BJ (cell line): ENCODE measurements at places on chromosomes 5 and 9. TPM values are rescaled to one million over a fixed set of nuclear protein-coding genes. Genes with fewer than 3 reads are reported as not detected.

The LCN12 gene
- 0.36 and 0.40 TPM in 2 replicates for polyA plus RNA-seq

The TAS2R1 gene
- 0.06 and 0.54 TPM in 2 replicates for polyA plus RNA-seq

The SCAI gene
- 2.0 and 4.4 TPM in 2 replicates for polyA plus RNA-seq

The AFAP1L1 gene
- polyA plus RNA-seq, result 1.2 and 1.3 TPM in 2 replicates

The GCNT4 gene
- 3.7 and 10.1 TPM in 2 replicates for polyA plus RNA-seq

The PCSK5 gene
- 0.66 and 0.74 TPM in 2 replicates for polyA plus RNA-seq
